Astrocyte (in vitro differentiated cells and primary cell): ENCODE measurements at places on chromosomes 3 and 15. TPM values are rescaled to one million over a fixed set of nuclear protein-coding genes. Genes with fewer than 3 reads are reported as not detected.

The CHRNA7 gene
- 1.5 and 1.9 TPM in 2 replicates for total RNA-seq

The TMEM108 gene
- 5.6 and 5.9 TPM in 2 replicates for total RNA-seq

GRCh38 chr15:47824147-47824546 is 106.8 kb downstream of the SEMA6D start:
- no peak for DNase-seq

The ARL8B gene
- 59.7 and 64.1 TPM in 2 replicates for total RNA-seq

DNA sequence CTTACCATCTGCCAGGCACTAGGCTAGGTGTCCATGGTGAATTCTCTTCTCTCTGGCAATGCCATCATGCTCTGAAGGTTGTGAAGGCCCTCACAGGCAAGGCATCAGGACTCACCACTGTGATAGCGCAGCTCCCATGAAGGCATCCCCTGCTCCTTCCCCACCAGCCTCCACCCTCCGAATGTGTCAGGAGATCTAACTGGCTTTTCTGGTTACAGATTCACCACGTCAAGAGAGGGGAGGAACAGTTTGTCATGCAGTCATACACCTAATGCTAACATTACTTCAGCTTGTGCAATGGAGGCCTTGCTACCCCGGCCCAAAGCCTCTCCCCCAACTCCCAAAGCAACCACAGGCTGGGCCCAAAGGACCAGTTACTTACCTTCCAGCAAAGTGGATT is 8.9 kb upstream of the CMTM8 start:
- no peak for DNase-seq

The ZNF860 gene
- 2.7 and 3.7 TPM in 2 replicates for total RNA-seq

DNA sequence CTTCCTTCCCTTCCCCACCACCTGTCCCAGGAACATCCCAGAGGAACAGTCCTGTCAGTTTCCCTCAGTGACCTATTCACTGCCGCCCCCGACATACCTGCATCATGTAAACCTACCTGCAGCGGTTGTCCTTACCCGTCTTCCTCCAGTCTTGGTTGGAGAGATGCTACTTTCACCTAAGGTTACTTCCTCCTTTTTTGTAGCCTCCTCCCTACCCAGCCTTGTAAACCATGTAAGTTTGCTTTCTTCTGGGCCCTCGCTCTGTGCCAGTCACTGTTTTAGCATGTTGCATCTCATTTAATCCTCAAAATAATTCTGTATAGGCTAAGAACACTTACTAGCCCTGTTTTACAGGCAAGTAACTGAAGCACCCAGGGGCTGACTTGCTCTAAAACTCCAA is 58.3 kb downstream of the GPR171 start:
- DNase-seq, result no peak

The THSD4 gene
- 0.99 and 2.5 TPM in 2 replicates for total RNA-seq
